ENCODE measurements at places on chromosomes 2 and 18. TPM values are rescaled to one million over a fixed set of nuclear protein-coding genes. Genes with fewer than 3 reads are reported as not detected.

- no peak for ATAC-seq
These were observed 40.9 kb downstream of the BABAM2 start for GRCh38 chr2:27931361-27931950.

DNA sequence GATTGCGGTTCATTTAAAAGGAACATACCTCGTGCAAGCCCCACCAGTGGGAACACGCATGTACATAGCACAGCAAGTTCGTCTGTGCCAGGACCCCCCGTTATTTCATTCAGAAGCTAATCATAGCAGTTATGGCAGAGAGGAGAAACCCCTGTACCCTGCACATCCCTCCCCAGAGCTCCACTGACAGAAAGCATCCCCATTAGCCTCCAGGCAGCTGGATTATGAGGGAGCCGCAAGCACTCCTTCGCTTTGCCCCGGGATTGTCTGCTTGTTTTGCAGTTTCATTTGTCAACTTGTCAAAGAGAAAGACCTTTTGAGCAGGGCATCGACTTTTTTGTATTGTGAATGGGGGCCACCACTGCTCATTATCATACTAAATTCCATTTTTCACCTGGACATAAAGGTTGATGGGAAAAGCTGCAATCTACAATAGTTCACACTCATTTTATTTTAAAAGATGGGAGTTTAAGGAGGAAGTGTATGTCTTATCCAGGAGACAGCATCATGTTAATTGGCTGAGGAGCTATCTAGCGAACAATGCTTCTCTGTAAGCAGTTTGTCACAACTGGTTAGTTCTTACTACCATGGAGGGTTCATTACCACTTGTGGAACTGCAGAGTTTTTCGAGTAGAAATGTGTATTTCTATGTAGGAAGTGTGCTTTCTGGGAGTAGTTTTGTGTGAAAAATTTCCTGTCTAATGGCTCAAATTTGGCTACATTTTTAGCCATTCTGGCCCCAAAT is 255.3 kb downstream of the THSD7B start:
- no peak for ATAC-seq

DNA sequence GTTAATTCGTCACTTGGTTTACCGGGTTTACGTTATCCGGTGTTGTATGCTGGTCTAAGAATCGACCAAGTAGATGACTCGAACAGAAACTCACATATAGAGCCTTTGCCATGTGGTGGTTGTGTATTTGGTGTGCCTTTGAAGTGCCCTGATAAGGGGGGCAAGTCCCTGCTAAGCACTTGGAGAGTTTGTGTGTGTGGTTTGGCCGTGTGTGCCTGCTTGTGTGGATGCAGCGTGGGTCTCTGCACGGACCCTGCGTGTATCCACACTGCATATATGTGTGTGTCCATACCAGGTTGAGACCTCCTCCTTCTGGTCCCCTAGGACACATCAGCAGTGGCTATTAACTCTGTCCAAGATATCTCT is 2.4 kb upstream of the CELF4 start:
- no peak for ATAC-seq

- no peak for ATAC-seq
These were observed 112.4 kb downstream of the DCC start for GRCh38 chr18:52452427-52452826.

- ATAC-seq: peak; percentile 7
These were observed 48.7 kb downstream of the INPP5D start for GRCh38 chr2:233108611-233109490.

DNA sequence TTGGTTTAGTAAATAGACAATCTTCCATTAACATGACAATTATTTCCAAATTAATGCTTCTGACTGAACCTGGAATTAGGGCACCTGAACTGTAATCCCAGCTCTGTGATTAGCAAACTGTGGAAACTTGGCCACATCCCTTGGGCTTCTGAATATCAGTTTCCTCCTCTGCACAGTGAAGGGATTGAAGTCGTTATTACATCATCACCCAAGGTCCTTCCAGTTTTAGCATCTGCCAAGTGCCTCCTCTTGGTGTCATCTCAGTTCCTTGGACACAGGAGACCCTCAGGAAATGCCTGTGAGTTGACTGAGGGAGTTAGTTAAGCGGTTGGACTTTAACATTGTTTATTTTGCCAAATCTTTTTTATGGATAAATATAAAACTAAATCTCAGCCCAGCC is 64.8 kb downstream of the MOGAT1 start:
- ATAC-seq: no peak

DNA sequence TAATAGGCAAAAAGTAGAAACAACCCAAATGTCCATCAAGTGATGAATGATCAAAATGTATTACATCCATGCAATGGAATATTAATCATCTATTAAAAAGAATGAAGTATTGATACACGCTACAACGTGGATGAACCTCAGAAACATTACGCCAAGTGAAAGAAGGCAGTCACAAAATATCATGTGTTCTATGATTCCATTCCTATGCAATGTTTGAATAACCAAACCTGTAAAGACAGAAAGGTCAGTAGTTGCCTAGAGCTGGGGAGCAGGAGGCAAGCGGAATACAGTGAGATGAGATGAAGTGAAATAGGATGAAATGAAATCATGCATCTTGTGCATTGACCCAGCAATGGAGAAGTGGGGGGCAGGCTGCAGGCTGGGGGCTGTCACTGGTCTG is 17.9 kb upstream of the COL6A3 start:
- no peak for ATAC-seq

DNA sequence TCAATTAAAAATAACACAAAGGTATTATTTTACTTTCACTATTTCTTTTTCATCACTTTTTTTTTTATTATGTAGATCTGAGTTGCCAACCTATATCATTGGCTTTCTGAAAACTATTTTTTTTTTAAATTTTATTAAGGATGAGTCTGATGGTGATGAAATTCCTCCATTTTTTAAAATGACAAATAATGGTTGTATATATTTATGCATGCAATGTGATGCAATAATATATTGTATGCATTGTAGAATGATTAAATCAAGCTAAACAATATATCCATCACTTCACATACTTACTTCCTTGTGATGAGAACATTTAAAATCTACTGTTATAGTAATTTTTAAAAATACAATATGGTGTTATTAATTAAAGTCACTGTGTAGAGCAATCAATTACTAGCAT is 1081.6 kb downstream of the CNTNAP5 start:
- ATAC-seq: no peak

DNA sequence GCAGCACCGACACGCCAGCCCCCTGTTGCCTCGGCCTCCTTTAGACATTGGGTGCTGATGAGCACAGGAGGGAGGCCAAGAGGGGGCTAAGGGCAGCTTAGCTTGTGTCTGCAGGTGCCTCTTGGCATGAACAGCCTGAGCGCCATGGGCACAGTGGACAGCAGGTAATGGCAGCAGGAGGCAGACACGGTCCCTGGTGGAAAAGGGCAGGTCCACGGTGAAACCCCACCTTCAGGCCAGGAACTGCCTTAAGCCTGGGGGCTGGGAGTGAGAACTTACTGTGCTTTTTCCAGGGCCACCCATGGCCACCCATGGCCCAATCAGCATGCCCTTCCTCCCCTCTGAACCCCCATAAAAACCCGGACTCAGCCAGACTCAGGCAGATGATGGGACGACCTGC is 633.4 kb upstream of the TMEFF2 start:
- ATAC-seq: no peak

The PSMA8 gene
- total RNA-seq: not detected

The GPAT2 gene
- total RNA-seq: 0.44 TPM

The SLC23A3 gene
- total RNA-seq: 0.64 TPM

The HJURP gene
- total RNA-seq: 9.4 TPM

The MFSD2B gene
- total RNA-seq: not detected
